ENCODE measurements at places on chromosomes 1 and 21.

DNA sequence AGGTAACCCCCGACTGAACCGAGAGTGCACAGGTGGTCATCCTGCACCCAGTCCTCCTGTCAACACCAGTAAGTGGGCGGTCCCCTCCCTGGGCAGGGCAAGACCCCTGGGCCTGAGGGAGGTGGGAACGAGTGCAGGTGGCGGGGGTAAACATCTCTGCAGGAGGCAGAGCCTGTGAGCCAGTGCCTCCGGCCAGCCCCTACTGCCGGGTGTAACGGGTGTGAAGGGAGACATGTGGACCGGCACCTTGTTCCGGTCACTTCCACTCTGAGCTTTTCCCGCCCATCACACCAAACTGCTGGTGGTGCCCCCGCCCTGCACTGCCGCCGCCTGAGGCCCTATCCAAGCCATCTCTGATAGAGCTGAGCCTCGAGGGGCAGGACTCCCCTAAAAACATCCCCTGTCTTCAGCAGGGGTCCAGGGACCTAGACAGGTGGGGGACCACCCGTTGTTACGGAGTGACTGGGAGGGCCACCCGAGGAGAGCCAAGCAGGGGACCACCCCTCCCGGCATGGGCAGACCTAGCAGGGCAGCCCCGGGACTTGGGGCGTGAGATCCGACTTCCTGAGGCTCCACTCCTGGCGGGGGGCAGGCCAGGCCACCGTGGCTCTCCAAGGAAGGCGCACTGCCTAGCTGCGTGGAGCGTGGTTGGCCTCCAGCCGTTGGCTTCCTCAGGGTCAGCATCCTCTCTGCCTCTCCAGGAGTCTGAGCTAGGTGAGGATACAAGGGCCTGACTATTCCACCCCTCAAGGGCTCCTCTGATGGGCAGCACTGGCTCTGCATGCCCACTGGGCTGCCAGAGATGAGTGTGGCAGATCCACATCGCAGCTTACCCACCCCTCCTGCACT is 43.8 kb upstream of the LBR start:
- DNase-seq, result no peak

DNA sequence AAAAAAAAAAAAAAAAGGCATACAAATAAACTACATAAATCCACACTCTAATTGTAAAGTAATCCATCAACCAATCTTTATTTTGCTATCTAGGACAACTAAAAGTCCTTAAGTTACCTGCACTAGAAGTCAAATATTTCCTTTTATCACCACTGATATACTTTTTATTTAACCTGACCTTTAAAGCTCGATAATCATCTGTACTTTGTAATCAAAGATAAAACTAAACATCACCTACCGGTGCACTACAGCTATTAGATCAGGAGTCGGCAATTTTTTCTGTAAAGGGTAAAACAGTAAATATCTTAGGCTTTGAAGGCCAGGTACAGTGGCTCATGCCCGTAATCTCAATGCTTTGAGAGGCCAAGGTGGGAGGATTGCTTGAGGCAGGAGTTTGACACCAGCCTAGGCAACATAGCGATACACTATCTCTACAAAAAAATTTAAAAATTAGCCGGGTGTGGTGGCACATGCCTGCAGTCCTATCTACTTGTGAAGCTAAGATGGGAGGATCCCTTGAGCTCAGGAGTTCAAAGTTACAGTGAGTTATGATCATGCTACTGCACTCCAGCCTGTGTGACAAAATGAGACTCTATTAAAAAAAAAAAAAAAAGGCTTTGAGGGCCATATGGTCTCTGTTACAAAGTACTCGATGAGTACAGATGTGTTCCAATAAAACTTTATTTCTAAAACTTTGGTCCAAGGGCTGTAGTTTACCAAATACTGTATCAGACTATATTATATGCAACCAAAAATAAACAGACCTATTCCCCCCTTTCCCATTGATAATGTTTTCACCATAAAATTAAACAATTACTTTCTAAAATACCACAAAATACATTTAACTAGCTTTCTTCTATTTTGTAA is 47.1 kb downstream of the TESK2 start:
- no peak for DNase-seq

GRCh38 chr1:111857194-111857651 is 101.5 kb downstream of the DDX20 start:
- no peak for DNase-seq

- no peak for DNase-seq
Observed at GRCh38 chr1:94672001-94672400, 130.4 kb upstream of the F3 start.

- DNase-seq, result no peak
Observed at GRCh38 chr1:243507672-243508302, 251.9 kb downstream of the SDCCAG8 start.

DNA sequence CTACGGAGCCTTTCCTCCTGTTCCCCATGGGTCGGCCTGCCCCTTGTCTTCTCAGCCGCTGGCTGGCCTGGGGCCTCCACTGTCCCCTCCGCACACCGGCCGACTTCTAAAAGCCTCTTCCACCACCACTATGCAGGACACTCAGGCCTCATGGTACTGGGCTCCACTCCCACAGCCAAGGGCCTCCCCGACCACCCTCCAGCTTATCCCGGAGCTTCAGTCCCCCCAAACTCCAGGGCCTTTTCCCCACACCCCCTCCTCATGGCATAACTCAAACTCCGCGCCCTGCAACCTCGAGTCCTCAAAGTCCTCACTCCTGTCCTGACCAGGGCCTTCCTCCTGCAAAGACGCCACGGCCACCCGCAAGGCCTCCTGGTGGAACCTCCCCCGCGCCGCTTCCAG is 2.0 kb downstream of the LRRC41 start:
- DNase-seq, result no peak

GRCh38 chr1:163608979-163609378 is 287.2 kb downstream of the NUF2 start:
- no peak for DNase-seq

DNA sequence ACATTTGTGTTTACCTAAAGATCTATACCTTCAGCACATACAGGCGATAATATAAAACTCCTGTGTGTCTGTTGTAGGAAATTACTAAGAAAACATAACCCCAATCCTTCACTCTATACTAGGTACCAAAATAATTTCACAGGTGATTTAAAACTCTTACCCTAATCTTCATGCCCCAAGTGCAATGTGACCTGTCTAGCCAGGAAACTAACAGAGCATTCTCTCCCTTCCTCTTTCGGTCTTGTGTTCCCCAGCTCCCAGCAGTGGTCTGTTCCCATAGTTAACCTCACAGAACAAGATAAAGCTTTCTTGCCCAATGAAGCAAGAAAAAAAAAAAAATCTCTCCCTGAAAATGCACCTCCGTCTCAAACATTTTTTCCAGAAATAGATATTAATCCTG is 493.5 kb downstream of the DPYD start:
- no peak for DNase-seq

DNA sequence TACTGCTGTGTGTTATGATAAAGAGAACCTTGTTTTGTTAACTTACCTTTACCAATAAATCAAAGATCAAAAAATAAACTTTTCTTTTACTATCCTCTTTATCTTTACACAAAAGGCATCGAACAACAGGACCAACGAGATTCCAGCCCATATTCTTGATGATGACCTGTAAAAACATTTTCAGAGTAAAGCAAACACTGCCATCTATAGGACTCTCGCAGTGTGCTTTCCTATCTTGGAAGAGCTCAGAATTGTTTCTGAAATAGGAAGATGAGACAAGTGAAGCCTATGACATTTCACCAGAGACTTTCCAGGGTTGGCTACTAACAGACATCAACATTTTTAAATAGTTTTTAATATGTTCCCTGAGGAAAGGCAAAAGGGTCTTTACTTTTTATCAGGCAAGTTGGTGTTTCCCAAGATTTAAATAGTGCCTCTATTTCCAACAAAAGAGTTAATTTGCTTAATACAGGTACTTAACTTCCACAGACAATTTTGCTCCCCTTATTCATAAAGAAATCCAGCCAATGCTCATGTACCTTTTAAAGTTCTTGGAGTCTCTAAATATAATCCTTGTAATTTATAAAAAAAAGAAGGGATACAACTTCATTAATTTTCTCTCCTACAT is 7.3 kb downstream of the GLMN start:
- no peak for DNase-seq

GRCh38 chr1:169048043-169048442 is 58.4 kb upstream of the ATP1B1 start:
- DNase-seq, result no peak

DNA sequence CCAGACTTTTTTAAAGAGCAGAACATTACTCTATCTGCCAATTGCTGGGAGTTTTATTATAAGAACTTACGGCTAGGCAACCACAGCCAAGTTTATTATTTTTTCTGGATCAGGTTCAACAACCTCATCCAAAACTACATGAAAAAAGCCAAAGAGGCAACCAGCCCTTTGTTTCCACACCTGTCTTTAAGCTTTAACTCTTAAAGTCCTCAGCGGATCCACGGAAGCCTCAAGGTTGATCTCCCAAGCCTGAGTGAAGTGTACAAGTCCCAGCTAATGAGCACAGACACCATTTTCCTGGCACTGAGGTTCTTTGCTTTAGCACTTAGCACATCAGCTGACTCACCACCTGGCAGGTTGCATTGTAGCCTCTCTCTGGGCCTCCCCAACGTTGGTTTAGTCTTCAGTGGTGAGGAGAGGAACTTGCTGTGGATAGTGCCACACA is 143.1 kb downstream of the TGFBR3 start:
- no peak for DNase-seq

DNA sequence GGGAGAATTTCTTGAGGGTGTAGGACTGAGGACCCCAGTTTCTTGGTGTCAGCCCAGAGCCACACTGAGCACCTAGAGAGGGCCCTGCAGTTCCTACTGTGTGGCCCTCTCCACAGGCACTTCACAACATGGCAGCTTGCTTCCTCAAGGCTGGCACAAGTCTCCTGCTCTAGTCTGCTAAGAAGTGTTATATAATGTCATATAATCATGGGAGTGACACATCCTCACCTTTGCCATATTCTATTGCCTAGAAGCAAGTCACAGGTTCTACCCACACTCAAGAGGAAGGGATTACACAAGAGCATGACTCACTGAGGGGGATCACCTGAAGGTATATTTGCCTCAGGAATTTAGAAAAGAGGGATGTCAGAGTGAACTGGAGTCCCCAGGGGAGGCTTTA is 5.5 kb upstream of the SNX27 start:
- DNase-seq, result no peak

DNA sequence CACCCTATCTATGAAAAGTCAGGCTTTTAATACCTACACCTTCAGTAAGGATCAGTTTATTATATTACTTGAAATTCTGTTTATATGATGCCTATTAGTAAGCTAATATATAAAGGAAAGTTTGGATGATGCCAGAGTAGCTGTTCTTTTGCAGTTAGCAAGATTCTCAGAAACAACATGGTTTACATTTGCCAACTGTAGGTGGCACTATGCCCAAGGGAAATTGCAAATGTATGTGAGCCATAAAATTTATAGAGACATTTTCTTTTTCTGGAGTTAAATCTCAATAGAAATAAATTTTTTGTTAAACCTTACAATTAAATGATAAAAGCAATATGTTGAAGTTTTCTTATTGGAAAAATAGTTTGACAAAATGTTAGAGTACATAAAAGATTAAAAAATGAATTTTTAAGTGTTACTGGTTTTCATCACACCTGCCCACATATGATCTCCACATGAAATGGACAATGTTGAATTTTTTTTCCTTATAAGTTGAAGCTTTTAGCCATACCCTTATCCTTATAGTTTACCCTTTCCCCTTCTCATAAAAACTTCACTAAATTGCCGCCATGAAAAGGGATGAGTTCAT is 32.1 kb upstream of the EPHX4 start:
- DNase-seq, result no peak

DNA sequence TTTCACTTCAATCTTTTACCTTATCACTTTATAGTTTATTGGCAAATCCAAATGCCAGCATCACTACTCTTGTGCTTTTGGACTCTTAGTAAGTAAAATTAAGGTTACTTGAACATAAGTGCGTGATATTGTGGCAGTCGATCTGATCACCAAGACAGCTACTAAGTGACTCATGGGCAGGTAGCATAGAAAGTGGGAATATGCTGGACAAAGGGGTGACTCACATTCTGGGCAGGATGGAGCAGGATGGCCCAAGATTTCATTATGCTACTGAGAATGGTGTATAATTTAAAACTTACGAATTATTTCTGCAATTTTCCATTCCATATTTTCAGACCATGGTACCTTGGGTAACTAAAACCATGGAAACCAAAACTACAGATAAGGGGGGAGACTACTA is 120.2 kb downstream of the ROR1 start:
- no peak for DNase-seq

DNA sequence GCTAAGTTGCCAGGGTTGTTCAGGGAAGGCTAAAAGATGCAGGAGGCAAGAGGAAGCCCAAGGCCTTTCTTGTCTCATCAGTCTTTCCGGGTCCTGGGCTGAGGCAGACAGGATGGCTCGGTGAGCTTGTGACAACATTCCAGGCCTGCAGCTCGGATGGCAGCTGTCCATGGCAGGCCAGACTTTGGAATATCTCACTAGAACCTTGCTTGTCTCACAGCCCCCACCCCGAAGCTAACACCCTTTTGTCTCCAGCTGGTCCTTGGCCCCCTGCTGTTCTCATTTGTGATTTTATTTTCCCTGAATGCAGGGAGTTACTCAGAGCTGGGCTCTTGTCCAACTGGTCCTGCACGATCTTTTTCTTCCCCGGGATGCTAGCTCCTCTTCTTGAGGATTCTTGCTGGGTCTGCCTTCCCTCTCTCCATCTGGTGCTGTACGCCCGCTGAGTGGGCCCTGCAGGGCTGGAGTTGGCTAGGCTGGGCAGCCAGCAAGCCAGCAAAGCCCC is 477.2 kb upstream of the CAMK1G start:
- no peak for DNase-seq

DNA sequence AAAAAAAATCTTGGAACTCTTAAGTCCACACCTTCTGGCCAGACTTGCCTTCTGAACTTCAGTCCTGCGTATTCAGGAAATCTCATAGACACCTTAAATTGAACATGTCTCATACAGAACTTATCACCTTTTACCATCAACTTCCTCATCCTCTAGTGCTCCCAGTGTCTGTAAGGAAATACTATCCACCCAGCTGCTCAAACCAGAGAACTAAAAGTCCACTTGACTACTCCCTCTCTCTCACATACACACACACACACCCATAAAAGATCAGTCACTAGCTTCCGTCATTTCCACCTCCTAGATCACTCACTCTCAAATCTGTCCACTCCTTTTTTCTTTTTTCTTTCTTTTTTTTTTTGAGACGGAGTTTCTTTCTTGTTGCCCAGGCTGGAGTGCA is 10.9 kb upstream of the CAP1 start:
- no peak for DNase-seq

DNA sequence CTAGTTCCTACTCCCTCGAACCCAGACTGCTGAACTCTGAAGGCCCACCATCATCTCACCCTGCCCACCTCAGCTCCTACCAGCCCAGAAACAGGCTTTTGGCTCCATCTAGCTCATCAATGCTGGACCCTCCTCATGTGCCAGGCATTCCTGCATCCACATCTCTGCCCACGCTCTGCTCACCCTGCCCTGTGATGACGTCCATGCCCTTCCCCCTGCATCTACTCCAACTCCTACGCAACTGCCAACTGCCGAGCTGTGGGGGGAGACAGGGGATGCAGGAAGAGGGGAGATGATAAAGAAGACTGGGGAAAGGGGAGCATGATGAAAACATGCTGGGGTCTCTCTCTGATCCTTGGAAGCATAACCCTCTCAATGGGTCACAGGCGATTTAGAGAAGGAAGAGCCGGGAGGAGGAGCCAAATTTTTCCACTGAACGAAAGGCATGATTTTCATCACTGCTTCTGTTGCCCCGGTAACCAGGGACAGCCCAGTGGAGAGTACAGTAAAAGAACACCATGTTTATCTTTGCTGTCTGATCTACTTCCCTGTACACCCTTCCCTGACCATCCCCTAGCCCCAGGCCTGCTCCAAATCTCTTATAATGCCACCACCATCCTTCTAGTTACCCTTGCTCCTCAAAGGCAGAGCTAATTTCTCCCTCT is 44.3 kb downstream of the CD34 start:
- no peak for DNase-seq
